H9 (cell line): ENCODE measurements at places on chromosomes 2 and 18. TPM values are rescaled to one million over a fixed set of nuclear protein-coding genes. Genes with fewer than 3 reads are reported as not detected.
A peak's percentile ranks its signal among the peaks of the same experiment; 100 is the strongest.

DNA sequence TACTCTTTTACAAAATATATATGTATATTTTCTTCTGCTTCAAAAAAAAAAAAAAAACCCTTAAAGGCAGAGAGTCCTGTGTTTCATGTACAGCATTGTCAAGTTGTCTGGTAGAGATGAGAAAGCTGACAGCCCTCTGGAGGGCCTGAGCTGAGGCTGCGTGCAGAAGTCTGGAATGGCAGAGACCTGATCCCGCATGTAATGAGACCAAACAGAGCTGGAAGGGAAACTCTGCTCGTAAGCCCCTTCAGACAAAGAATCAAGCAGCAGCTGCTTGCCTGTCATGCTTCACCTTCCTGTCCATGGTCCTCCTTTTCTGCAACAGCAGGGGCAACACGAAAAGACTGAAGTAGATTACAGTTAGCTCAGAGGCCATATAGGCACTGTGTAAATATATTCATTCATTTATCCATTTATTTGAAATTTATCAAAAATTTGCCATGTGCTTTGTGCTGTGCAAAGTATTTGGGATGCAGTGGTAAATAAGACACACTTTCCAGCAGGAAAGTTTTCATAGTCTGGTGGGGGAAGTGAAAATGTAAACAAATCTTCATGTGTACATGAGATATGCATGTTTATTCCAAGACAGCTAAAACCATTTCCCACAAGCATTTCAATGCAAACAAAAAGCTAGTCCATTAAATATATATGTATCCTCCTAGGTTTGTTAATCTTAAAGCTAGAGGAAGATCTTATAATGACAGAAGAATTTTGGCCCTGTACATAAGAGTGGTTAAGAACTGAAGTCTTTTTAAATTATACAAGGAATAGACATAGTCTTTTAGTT, 912.7 kb downstream of the CPS1 start:
- peak; percentile 32 for DNase-seq

- DNase-seq, result no peak
These were observed 142.1 kb downstream of the TRIB2 start for GRCh38 chr2:12858786-12859185.

DNA sequence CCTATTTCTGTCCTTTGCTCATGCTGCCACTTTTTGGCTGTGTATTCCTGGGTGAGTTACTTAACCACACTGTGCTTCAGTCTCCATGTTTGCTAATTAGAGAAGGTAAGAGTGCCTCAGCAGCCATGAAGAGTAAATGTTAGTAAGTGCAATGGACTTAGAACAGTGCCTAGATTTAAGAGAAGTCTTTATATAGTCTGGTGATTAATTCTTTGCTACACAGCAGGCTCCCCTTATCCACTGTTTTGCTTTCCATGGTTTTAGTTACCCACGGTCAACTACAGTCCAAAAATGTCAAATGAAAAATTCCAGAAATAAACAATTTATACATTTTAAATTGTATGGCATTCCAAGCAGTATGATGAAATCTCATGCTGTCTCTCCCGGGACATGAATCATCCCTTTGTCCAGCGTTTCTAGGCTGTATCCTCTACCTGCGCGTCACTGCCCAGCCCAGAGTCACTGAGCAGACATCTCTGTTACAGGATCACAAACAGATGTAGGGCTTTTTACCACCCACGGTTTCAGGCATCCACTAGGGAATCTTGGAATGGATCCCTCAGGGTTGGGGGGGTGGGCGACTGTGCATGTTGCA, 91.0 kb downstream of the CTIF start:
- no peak for DNase-seq

GRCh38 chr2:132560562-132560961, 109.4 kb downstream of the LYPD1 start:
- no peak for DNase-seq

DNA sequence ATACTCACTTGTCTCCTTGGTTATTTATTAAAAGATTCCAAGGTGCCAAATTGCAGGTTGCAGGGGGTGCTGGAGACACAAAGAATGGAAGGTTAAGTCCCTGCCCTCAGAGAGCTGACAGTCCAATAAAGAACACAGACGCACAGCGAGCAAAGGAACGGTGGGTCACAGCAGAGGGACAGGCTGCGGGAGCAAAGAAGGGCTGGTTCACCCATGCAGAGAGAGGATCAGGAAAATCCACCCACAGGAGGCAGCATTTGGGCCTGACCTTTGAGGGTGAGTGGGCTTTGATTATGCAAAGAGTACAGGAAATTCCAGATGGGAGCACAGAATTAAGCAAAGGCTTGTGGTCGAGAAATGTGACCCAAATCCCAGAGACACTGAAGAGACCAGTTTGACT, 45.0 kb downstream of the ZBTB7C start:
- DNase-seq, result no peak

DNA sequence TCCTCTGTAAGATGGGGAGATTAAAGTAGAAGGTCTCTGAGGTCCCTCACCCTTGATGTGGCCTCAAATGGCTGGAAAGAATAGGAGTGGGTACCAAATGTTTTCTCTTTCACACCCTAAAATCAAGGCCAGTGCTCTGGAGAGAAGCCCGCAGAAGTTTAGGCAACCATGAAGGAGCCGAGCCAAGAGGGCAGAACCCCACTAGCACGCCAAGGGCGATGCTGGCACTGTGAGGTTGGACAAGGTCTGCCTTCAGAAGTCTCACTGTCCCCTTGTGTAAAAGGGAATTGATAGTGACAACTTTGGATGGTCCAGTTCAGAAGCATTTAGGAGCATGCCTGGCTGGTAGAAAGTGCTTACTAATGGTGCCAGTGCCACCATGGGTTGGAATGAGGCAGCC, 16.3 kb upstream of the OTOF start:
- no peak for DNase-seq

DNA sequence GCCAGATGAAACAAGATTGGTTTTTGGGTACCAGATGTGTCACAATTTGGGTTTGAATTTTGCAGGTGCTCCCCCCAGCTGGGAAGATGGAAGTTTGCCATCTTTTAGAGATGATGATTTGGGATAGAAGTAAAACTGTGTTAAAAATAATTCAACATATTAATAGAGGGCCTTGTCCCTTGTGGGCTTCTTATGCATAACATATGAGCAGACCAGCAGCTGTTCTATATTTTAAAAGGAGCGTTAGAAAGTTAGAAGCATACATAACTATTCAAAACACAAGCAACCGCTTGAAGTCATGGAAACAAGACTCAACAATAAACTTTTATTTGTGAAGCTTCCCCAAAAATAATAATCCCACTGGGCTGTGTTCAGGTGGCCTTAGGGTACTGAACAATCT, 62.8 kb downstream of the EFEMP1 start:
- no peak for DNase-seq

DNA sequence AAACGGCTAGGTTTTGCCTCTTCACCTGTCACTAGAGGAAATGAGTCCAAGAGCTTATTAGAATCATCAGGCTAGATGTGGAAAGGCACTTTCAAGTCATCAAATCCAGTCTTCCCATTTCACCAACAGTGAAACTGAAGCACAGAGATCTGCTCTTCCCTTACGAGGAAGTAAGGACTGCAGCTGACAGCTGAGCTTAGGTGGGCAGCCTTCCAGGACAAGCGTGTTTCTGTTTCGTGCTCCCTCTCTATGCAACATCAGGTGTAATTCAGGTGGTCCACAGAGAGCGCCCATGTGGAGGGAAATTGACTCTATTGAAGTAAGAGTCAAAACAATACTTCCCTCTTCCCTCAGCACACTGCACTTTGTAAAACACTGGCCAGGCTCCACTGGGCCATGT, 5.5 kb downstream of the CYRIA start:
- DNase-seq, result no peak

DNA sequence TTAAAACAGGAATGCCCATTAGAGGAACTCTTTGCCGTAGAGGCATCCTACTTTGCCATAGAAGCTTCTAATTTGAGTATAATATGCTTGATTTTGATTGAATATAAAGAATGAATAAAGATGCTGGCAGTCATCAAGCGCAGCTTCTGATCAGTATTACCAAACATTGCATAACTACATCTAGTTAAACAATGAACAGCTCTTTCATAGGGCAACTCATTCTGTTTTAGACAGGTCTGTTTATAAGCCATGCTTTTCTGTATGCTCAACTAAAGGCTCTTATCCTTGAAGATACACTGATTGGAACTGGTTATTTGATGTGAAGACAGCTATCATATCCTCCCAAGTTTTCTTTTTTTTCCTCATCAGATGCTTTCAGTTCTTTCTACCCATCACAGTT, 122.6 kb upstream of the FAM117B start:
- DNase-seq, result no peak

- no peak for DNase-seq
These were observed 229.5 kb downstream of the PIEZO2 start for GRCh38 chr18:10919851-10920250.

- DNase-seq, result no peak
These were observed 39.5 kb downstream of the AQP12A start for GRCh38 chr2:240731178-240731545.

DNA sequence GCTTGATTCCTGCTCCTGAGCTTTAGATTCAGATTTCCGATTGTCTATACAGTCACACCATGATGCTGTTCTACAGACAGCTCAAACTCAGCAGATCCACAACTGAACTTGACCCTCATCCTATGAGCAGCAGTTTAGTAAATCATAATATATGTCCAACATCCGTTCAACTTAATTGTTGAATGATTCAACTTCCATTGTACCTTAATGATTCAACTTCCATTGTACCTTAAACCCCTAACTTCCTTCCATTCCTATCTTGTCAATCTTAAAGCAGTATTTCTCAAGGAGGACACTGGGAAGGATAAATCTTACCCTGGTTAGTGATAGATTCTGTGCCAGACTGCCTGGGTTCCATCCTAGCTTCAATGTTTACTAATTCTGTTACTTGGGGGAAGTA, 60.1 kb downstream of the PIGN start:
- DNase-seq, result no peak

- no peak for DNase-seq
These were observed 94.9 kb downstream of the MBD2 start for GRCh38 chr18:54129448-54130067.

- no peak for DNase-seq
These were observed 157.9 kb downstream of the ANKRD44 start for GRCh38 chr2:197152451-197153228.

DNA sequence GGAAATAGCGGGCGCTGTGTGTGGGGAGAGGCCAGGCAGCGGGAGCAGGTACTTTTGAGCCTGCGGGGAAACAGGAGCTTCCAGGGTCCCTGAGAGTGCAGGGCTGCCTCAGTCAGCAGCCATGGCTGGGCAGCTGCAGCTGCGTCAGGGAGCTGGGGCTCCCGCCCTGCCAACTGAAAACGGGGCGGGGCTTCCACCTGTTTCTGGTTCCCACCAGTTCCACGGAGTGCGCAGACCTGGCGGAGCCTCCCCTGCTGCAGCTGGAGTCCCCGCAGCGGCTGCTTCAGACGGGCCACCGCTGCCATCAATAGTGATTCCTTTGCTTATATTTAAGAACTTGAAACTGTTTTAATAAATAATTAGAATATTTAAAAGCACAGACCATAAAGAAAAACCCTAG, 30.6 kb upstream of the RPRM start:
- DNase-seq, result peak; percentile 67

DNA sequence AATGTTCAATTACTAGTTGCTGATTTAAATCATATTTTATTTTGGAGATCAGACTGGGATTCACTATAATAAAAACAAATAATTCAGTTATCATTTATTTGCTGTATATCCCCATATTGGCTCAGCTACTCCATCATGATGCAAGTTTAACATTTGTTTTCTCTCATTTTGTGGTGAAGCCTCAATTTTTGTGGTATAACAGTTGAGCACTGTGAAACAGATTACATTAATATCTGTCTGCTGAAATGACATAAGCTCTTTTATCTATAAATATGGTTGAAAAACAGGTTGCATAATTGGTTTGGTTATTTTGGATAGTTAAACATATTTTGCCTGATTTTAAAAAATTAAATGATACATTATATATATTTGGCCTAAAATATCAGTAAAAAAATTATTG, 67.7 kb downstream of the DPP4 start:
- DNase-seq, result no peak

DNA sequence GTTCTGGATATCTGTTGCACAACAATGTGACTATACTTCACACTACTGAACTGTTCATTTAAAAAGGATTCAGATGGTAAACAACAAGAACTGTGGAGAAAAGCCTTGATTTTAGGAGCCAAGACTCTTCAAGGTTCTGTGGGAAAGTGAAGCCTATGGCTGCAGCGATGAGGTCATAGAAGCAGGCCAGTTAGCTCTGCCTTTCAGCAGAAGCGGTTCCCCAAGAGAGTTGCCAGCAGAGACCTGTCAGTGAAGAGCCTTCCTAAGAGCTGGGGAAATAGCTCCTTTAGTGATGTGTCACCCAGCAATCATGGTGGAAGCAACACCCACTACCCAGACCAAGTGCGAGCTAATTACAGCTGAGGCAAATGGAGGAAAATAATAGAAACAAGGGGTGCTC, 346.5 kb upstream of the ETAA1 start:
- no peak for DNase-seq

GRCh38 chr2:70173520-70173919, 17.3 kb downstream of the C2orf42 start:
- DNase-seq, result no peak

GRCh38 chr2:100708333-100708732, 111.6 kb upstream of the NPAS2 start:
- no peak for DNase-seq

DNA sequence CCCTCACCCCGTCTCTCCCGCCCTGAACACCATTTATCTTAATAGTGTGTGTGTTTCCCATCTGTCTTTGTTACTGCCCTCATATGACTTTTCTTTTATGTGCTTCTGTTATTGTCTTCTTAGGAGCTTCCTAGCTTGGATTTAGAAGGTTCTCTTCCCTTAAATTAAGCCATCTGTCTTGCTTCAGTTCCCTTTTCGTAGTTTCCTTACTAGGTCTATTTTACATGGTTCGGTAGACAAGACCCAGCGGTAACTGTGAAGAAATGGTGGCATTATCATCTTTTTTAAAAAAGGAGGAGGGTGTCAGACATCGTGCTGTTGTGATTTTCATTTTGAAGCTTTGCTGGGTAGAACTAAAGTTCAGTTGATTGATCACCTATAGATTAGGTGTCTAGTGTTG, 10.3 kb downstream of the NCK2 start:
- DNase-seq, result no peak

GRCh38 chr2:191013932-191014652, at the start of gene STAT1:
Gene STAT1 (minus strand): TSS chr2:191014171. CDS start chr2:191010003, 4,168 bp downstream.
- peak; percentile 95 for DNase-seq

GRCh38 chr2:62199392-62200125, 3.6 kb downstream of the B3GNT2 start:
- no peak for DNase-seq

DNA sequence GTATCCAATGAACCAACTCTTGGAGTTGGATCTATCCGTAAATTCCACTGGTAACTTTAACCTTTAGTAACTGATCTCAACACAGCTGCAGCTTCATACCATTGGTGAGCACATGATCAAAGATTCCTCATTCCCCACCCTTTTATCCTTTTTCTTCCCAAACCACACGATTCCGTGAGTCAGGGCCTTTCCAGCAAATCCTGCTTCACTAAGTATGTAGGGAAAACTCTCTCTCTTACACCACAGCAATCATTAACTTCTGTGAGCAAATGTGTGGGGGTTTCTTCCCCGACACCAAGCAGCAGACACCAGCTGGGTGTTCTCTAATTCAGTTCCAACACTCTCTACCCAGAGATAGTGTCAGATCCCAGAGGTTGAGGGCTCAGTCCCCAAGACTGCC, 23.5 kb downstream of the ELP2 start:
- no peak for DNase-seq

The CCBE1 gene
- total RNA-seq, result 0.39 and 0.46 TPM in 2 replicates

The KLHL14 gene
- 0.90 and 1.0 TPM in 2 replicates for total RNA-seq

The CNDP1 gene
- 0.29 TPM in 1 of 2 replicates, not detected in the other for total RNA-seq

The CAPG gene
- total RNA-seq, result 72.8 and 78.8 TPM in 2 replicates

The CCDC148 gene
- total RNA-seq, result 1.1 and 1.5 TPM in 2 replicates

The COL4A4 gene
- 0.92 and 1.2 TPM in 2 replicates for total RNA-seq

The TWSG1 gene
- 25.7 and 27.4 TPM in 2 replicates for total RNA-seq
